Thoracic aorta (tissue), 2 donors: ENCODE measurements at places on chromosomes 3 and 15. TPM values are rescaled to one million over a fixed set of nuclear protein-coding genes. Genes with fewer than 3 reads are reported as not detected.

DNA sequence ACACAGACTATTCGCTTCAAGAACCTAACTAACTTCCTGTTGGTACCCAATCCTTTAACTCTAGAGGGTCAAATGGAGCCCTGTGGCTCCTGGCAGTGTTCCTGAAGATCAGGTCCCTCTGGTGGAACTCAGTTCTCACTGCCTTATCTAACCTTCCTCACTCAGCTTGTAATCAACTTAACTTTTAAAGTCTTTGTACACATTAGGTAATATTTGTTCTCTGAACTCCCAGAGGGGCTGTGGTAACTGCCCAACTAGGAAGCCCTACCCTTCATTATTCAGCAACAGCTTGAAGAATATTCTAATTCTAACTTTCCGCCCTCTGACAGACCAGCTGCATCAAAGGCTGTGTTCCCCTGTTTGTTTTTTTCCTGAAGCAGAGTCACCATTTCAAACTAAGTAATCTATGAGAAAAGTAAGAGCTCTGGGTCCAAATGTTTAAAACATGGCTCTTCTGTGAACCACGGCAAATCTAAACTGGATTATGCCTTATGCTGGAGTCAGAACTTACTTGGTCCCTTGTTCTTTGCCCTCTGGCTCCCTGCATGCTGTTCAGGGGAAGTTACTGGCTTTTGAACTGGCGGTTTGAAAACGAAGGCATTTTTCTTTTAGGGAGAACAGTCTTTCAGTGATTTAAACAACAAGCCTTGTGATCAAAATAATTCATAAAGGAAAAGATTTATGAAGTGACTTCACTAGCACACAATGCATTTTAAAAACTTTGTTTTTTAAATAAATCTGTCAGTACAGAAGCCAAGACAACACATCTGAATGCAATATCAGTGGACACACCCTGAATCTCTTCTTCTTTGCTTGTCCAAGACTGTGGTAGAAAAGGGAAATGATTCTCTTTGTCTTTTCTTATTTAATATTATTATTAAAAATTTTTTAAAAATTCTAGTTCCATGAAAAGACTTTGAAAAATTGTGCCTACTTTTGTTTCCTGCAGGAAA is 365.6 kb downstream of the TIGIT start:
- H3K27me3 ChIP-seq, result no peaks in the 10 kb centered on the region
- DNase-seq, result no peak
- no peaks in the 10 kb centered on the region for H3K36me3 ChIP-seq

DNA sequence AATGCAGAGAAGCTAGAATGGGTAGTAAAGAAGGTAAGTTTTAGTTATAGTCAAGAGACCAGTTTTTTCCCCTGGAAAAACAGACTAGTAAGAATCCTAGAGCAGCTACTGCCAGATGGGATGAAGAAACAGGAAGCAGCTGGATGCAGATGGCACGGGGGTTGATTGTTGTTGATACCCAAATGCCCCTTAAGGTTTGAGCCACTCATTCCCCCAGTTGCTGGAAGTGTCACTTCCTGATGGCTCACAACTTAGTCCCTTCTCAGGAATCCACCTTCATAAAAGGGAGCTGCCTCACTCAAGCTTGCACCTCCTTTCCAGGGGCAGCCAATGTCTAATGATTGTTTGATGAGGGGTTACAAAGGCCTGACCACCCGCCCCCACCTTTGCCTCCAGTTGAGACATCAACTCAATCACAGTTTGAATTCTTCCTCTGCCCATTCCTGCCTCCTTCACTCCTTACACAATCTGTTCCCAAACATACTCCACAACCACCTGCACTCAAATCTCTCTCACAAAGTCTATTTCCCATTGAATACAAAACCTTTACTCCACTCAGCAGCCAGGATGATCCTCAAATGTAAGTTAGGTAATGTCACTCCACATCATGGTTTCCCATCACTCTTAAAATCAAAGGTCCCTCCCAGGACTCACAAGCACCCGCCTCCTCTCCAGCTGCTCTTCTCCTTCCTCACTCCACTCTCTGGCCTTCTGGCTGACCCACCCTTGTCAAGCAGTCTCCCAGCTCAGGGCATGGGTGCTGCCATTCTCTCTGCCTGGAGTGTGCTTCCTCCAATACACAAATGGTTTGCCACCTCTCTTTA is 450.1 kb upstream of the THBS1 start:
- peaks cover 3% of the 10 kb centered on the region for H3K4me1 ChIP-seq
- H3K27me3 ChIP-seq, result no peaks in the 10 kb centered on the region
- H3K4me3 ChIP-seq, result no peak overlapping the region
- H3K27ac ChIP-seq, result no peak overlapping the region

GRCh38 chr3:57133157-57133556 is 32.0 kb downstream of the IL17RD start:
- H3K4me3 ChIP-seq, result no peak overlapping the region
- H3K4me1 ChIP-seq, result no peaks in the 10 kb centered on the region
- no peak for DNase-seq
- no peaks in the 10 kb centered on the region for H3K36me3 ChIP-seq

DNA sequence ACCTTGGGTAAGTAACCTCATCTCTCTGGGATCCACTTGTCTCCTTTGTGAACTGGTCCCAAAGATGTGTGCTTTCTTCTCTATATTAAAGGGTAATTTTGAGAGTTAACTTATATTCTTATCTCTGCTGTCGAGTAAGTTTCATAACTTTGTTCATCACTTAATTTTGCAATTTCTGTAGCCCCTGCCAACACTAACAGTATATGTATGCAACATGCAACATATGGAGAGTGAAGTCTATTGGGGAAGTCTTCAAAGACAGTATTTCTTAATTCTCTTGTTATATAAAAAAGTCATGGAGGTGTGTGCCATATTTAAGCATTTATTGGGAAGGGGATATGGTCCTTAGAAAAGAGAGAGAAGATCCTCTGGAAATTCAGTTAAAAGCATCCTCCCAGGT is 85.9 kb downstream of the LRRC3B start:
- peaks cover 9% of the 10 kb centered on the region for H3K4me1 ChIP-seq
- H3K4me3 ChIP-seq, result no peak overlapping the region
- DNase-seq, result no peak
- no peaks in the 10 kb centered on the region for H3K27me3 ChIP-seq
- H3K36me3 ChIP-seq, result no peaks in the 10 kb centered on the region

DNA sequence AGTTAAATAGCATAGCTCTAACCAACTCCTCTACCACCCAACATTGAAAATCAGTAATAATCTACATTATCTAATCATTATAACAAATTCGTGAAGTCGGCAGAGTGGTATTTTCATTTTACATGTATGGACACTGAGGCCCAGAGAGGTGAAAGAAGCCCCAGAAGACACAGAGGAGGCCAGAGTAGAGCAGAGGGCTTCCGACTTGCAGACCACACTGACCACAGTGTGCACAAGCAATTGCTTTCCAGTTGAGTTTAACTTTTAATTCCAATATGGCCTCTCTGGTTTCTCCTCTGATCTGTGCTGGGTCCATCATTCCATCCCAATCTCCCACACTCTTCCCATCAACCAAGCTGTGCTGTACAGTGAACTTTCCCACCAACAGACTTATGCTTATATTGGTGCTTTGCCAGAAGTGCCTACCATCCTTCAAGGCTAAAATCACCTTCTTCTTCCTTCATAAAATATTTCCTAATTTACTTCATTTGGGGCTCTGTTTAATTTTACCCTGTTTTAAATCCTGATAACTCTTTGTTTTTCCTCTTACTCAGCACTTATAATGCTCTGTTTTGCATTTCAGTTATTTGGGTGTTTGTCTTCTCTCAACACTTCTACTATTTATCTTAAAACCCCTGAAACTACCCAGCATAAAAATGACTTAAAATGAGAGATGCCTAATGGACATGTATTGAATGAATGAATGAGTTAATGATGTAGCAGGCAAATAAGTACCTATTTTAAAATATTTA is 81.8 kb upstream of the TNFSF10 start:
- H3K27ac ChIP-seq, result no peak overlapping the region
- no peak for DNase-seq
- H3K4me1 ChIP-seq, result peaks cover 21% of the 10 kb centered on the region
- no peaks in the 10 kb centered on the region for H3K27me3 ChIP-seq
- no peaks in the 10 kb centered on the region for H3K36me3 ChIP-seq

Gene SUSD5
- total RNA-seq, result 259 TPM
